ENCODE measurements at places on chromosomes 6 and 20.

- no peak for DNase-seq
These were observed 142.3 kb upstream of the TENT5A start for GRCh38 chr6:81894788-81895271.

GRCh38 chr20:35662551-35662950 lies 2.1 kb downstream of the CPNE1 start:
- DNase-seq, result no peak

GRCh38 chr6:2560917-2561698 lies 189.6 kb downstream of the MYLK4 start:
- no peak for DNase-seq

DNA sequence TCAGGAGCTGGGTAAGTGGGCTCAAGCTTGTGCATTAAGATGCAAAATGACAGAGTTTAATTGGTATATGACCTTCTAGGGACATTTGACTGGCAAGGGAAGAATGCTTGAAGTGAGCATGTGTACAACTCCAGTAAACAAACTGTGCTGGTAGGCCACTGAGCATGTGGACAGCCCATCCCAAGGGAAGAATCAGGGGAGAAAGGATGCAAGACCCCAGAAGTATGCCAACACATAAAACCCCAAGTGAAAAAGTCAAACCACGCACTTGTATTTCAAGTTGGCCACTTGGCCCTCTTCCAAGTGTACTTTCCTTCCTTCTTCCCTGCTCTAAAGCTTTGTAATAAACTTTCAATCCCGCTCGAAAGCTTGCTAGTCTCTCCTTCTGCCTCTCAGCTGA lies 10.4 kb upstream of the THBD start:
- DNase-seq, result no peak

DNA sequence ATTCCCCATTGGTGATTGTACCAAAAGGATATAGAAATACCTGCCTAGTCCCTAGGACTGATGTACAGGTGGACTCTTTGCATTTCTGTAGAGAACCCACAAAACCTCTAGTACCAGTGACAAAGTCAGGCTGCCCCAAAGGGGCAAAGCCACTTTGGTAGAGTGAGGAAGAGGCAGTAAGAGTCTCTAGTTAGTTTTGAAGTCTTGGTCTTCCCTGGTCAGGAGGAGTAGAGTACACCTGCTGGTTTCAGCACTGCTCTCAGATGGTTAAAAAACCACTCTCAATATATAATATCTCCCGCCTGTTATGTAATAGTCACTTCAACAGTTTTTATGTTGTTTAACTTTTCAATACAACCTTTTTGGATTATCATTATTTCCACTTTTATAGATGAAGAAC lies 344.9 kb downstream of the CDKAL1 start:
- no peak for DNase-seq

DNA sequence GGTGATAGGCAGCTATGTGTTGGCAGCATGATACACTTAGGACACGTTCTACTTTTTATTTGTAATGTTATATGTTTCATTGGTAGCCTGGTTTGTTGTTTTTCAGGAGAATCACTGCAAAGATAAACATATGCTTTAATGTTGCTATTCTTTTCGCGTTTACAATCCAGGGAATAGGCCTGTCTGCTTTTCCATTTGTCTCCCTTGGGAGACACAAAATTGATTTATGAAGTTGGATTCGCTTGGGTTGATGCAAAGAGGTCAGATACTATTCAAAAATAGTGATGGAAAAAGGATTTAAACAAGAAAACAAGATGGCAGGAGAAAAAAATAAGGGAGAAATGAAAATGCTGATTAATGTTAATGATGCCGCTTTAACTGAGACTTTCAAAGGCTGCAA lies 179.5 kb upstream of the SOX4 start:
- DNase-seq, result no peak

DNA sequence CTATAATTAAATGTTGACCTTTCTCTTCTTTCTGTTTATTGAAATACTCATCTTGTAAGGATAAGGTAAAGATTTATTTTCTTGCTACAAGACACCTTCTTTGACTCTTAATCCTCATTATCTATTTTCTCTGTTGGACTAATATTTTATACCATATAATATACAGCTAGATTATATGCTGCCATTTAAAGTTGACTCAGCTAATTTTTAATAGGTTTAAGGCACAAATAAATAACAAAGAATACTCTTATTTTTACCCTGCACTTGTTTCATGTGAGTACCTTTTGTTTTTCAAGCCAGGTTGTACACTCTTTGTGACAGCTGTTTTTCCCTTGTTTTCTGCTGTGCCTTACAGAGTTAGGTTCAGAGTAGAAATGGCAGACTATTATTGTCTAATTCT lies 83.9 kb upstream of the ASCC3 start:
- DNase-seq, result no peak

- no peak for DNase-seq
These were observed 216.5 kb downstream of the PTPRK start for GRCh38 chr6:128303870-128304269.

DNA sequence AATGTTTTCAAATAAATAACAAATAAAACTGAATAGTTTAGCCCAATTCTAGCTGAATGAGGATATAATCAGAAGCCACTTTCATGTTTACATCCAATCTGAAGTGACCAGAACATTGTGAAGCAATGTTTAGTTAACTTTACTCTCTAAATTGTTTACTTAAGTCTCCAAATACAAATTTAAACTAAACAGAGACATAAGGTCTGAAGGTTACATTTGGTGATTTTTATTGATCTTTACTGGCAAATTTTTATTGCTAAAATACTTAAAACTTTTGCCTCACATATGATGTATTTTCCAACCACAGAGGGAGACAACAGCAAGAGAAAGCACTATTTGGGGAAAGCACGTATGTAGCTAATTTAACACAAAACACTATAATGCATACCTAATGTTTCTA lies 106.8 kb upstream of the THEMIS start:
- no peak for DNase-seq

DNA sequence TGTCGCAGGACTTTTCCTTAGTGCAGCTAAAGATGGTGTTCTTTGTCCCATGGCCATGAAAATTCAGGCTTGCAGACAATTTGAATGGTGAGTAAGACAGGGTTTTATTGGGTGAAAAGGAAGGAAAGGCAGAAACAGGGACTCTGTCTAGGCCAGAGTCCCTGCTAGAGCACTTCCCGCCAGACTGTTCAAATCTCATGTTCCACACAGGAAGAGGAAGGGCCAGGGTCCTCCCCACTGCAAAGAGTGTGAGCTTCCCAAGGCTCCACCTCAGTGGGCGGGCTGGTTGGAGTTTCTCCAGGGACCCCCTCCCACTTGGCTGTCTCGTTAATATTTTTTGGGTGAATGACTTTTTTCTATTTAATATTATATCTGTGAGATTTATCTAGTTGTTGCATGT lies 29.0 kb downstream of the COL19A1 start:
- DNase-seq, result no peak

- no peak for DNase-seq
These were observed 139.9 kb downstream of the KCNQ5 start for GRCh38 chr6:72761761-72762160.

- DNase-seq, result no peak
These were observed 36.8 kb upstream of the MRPS18A start for GRCh38 chr6:43724354-43724753.

GRCh38 chr6:170124150-170124549 lies 166.7 kb downstream of the DLL1 start:
- DNase-seq, result no peak

DNA sequence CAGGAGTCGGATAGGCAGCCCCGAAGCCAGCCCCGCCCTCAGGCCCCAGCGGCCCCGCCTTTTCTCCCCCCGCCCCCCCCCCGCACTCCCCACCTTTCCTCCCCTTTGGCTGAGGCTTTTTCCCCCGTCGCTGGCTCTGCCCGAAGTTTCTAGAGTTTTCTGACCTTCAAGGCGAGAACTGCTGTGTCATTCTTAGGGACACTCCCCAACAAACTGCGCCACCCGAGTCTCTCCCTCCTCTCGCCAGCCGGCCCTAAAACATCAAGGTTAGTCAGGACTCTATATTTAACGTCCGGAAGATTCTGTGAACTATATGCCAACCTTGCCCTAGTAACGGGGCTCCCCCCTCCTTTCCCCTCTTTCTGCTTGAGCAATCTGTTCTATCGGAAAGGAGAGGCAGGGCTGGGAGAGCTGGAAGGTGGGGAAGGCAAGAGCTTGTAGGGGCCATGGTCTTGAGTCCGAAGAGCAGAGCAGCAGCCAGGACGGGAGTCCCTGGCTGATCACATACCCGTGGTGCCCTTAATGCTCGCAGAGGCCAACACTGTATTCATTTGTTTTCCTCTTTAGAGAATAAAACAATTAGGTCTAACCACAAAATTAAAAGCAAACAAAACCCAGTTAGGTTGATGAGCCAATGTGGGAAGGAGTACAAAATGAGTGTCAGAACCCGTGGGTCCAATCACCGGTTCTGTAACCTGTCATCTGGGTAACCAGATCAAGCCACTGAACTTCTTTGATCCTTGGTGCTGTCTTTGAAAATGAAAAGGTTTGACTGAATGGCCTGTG lies 5.3 kb upstream of the HSPA1B start:
- DNase-seq, result peak; percentile 58

GRCh38 chr6:12704946-12705345 lies 11.6 kb upstream of the PHACTR1 start:
- no peak for DNase-seq

- DNase-seq, result no peak
These were observed 58.6 kb downstream of the CPNE5 start for GRCh38 chr6:36780442-36781177.

- no peak for DNase-seq
These were observed 190.8 kb downstream of the BMP7 start for GRCh38 chr20:57075603-57076002.

- DNase-seq, result no peak
These were observed 8.2 kb downstream of the NCOA7 start for GRCh38 chr6:125798734-125799508.

GRCh38 chr6:26554447-26554696 lies 16.2 kb downstream of the HMGN4 start:
- no peak for DNase-seq

- no peak for DNase-seq
These were observed 855.8 kb downstream of the HACE1 start for GRCh38 chr6:104003803-104004516.

DNA sequence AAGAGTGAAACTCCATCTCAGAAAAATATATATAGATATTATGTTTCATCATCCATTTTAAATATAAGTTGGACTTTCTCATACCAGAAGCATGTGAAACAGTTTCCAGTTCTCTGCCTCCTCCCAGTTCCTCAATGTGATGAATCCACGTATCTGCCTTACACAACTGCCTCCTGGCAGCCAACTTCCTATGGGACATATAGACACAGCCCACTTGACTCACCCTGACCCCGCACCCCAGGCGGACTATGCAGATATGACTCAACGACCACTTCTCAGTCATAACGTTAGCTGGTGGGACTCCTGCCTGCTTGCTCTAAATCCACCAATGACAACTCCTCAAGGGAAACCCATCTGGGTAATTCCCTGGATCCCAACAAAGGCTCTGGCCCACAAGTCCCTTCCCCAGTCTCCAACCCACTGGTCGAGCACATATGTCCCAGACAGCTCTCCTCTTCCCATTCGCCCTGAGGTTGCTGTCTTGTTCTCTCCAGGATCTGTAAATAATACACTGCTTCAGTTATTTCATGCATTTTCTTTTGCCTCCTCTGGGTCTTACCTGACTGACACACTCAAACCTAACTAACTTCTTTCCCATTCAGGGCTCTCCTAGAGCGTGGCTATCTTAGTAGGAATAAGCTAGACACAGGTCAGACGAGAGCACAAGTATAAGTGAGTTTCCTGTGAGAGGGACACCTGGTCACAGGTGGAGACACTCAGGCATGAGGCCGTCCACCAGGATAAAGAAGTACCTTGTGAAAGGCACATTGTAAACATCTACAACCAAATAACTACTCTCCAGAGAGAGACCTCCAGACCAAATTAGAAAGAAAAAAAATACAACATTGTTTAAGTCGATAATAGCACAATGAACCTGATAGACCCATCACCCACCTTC lies 548.5 kb downstream of the CD83 start:
- no peak for DNase-seq

GRCh38 chr6:17416806-17417205 lies 23.4 kb downstream of the CAP2 start:
- no peak for DNase-seq

DNA sequence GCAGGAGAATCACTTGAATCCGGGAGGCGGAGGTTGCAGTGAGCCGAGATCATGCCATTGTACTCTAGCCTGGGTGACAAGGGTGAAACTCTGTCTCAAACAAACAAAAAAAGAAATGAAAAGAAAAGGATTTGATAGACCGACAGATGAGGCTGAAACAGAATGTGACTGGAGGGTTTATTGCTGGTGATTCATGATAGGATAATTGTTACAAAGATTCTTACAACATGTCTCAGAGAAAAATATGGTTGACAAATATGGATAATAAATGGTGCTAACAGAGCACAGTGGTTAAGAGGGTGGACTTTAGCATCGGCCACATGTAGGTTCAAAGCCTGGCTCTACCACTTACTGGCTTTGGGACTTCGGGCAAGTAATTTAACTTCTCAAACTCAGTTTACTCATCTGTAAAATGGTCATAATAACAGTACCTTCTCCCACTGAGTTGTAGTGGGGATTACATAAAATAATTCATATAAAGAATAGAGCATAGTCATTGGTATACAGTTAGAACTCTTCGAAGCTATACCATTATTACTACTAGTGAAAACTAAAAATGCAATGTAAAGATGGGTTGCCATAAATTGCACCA lies 131.9 kb downstream of the MAP3K7 start:
- no peak for DNase-seq

GRCh38 chr20:37669062-37669772 lies 24.6 kb upstream of the CTNNBL1 start:
- no peak for DNase-seq

GRCh38 chr6:20604159-20604558 lies 69.9 kb downstream of the CDKAL1 start:
- DNase-seq, result no peak

- peak; percentile 22 for DNase-seq
These were observed 39.9 kb downstream of the TMEM242 start for GRCh38 chr6:157283330-157283898.

DNA sequence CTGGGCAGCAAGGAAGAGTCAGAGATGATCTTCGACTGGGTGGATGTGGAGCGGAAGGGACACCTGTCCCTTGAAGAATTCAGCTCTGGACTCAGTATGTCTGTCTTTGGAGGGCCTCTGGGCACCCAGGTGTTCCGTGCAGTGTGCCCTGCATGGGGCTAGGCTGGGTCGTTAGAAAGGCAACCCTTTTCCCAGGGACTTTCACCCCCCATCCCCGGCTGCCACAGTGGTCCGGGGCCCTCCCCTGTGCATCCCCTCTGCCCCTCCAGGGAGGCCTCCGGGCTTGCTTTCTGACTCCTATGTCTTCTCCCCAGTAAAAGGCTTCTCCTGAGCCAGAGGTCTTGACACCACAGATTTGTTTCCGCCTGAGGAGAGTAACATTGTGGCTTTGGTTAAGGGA lies 16.2 kb downstream of the RAB44 start:
- DNase-seq, result no peak

Data from mesothelial cell of epicardium (in vitro differentiated cells).